ENCODE measurements at places on chromosomes 5 and 9.

DNA sequence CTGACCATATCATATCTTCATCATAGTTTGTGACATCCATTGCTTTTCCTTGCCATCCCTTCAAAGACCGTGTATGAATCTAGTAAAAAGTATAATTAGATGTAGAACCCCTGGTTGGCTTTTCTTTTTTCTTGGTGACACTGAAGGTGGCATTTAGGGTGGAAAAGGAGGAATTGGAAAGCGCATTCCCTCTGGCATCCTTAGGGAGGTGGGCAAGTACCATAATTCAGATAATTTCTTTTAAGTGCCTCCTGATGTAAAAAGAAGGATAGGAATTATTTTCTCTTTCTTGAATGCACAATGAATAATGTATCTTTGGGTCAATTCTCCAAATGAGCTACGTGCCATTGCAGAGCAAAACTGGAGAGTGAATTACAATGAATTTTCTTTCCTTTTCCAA lies 73.2 kb upstream of the SMARCA2 start:
- DNase-seq = no peak

- DNase-seq = no peak
Measured at GRCh38 chr9:116154976-116155697, 1.5 kb downstream of the PAPPA start.

DNA sequence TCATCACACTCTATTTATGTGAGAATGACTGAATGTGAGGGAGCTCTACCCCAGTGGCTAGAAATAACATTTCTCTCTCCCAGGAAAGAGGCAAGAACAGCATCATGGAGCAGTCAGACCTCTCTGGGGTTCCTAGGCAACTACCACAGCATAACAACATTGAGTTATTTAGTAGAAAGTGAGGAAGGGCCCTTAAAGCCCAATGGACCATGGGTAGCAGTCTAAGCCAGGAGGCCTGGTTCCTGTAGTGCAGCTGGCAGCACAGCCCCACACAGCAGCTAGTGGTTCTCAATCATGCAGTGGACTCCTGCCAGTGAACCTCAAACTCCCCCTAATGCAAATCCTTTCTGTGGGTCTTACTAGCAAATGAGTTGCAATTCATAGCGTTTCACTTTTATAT lies 55.3 kb downstream of the SPEF2 start:
- no peak for DNase-seq

- peak; percentile 13 for DNase-seq
Measured at GRCh38 chr9:21591221-21592062, 109.3 kb upstream of the IFNE start.

DNA sequence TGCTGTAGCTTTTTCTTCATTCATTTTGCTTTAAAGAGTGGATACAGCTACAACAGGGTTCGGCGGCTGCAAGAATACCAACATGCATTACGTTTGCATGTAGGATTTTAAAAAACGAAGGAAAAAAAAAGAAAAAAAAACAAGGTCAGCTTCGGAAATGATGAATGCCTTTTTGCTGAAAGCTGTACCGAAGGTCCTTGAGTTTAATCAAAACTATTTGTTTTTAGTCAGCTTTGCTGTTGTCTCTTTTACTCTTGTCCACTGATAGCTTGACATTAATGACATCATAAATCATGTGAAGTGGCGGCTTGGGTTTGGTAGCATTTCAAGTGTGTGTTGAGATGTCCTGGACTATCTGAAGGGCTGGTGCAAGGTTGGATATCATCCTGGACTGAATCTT lies 779.1 kb downstream of the NR2F1-AS1 start:
- DNase-seq = no peak

GRCh38 chr5:82525626-82526025 lies 247.5 kb upstream of the RPS23 start:
- DNase-seq = no peak

DNA sequence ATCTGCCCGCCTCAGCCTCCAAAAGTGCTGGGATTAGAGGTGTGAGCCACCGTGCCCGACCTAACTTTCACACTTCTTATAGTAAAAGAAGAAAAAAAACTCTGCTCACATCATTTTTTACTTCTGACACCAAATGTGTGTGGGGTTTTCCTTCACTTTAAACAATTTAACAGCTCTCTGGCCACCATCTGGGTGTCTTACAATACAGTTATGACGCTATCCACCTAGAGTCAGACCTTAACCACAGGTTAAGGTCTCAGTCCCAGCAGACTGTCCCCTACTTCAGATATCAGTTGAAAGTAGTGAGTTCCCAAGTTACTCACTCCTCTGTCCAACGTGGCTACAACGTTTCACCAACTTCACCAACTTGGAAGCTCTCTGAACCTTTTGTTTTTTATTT lies 15.4 kb upstream of the ATP6V1G1 start:
- DNase-seq = no peak

DNA sequence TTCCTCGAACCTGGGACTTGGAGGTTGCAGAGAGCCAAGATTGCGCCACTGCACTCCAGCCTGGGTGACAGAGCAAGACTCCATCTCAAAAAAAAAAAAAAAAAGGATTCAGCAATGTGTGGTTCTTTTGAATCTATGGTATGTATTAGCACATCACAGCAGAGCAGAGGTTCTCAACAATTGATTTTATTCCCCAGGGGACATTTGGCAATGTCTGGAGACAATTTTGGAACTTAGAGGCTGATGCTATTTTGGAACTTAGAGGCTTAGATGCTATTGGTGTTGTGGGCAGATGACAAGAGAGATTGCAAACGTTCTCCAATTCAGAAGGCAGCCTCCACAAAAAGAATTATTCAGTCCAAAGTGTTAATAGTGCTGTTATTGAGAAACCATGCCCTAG lies 115.2 kb downstream of the TMC1 start:
- DNase-seq = no peak

DNA sequence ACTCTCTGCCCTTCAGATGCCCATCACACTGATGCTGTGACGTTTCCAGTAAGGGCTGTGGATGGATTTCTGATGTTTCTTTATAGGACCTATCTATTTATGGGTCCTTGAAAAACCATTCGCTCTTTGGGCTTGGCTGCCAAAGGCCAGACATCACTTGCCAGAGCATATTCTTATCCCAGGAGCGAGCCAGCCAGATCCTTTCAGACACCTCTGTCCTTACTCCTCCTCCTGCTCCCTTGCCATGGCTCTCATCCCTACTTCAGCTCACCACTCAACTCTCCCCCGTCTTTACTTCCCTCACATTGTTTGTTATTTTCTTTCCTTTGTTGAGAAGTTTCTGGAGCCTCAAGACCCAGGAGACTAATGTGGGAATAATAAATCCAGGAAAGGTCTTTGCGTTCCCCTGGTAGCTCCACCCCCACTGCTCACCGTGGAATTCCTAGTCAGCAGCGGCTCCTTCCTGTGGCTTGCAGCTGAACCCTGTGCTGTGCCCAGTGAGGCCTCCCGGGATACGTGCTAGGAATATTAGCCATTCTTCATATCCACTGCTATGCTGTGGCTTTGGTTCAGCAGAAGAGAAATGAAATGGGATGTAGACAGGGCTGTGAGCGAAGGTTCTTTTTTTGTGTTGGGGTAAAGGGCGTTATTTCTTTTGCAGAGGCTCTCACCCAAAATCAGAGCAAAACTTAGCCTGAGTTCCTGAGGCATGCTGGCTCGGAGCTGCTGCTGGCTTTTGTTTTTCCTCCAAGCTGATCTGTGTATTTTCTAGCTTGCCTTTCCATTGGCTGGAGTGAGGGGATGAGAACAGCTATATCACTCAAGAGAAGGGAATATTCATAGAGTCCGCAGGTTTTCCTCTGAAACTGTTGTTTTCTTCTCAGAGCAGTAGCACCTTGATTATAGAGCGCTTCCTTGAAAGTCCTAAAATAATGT lies 171.1 kb downstream of the SAXO1 start:
- no peak for DNase-seq

DNA sequence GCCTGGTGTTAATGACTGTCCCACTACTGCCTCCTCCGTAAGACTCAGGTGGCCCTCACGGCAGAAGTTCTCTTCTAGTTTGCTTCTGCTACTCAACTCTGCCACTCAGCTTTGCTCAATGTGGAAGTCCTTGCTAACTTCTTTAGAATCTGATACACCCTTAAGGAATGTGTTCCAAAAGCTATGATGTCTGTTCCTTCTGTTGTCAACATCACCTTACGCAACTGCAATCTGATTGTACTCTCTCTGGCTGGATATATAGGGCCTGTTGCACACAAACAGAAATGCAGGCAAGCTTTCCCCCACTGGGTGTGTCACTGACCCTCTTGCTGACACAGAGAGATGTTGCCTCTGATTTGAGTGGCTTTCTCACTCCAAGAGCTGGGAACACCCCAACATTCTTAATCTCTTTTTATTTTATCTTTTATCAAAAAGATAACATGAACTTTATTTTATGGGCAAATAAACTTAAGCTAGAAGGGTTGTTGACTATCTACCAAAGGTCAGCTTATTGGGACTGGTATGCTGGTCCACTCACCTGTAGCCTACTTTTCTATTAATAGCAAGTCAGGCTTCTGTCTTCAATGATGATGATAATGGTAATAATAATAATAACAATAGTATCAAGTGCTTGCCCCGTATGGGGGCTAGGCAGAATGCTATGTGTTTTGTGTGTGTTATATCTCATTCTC lies 25.2 kb downstream of the TMEM252 start:
- DNase-seq = no peak

All from HL-60 (cell line).